ENCODE measurements at places on chromosomes 4 and X.

GRCh38 chr4:83192634-83193033 is 78.1 kb upstream of the PLAC8 start:
- no peak for DNase-seq

DNA sequence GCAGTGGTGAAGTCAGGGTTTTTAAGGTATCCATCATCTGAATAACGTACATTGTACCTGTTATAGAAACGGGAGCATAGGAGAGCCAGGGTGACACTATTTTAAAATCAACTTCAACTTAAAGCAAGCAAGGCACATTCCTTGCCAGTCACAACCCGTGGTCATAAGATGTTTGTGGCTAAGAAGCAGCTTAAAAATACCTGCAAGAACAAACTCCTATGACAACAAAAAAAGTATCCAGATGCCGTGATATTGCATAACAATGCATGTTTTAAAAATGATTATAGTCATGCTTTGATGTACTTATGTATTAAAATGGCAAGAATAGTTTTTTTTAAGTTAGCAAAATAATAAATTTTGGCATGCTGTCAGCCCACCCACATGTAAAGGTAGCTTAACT is 16.5 kb upstream of the SYNPO2 start:
- DNase-seq, result no peak

DNA sequence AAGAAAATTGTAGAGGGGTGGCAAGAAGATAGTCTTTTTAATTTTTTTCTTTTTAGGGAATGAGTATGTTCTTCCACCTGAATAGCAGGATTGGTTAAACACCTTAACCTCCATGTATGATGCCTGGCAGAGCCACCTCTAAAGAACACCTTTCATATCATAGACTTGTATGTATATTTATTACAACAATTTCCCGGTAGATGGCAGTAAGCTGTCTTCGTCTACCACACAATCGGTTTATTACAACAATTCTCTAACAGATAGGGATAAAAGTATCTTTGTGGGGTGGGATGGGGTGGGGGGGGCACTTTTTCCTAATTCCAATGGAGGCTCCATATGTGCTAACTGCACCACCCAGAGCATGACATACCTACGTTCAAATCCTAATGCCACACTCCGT is 255.5 kb downstream of the LDB2 start:
- DNase-seq, result no peak

GRCh38 chr4:38800366-38800765 is 4.2 kb downstream of the TLR1 start:
- no peak for DNase-seq

- no peak for DNase-seq
Observed at GRCh38 chr4:31291238-31291637, 571.1 kb downstream of the PCDH7 start.

DNA sequence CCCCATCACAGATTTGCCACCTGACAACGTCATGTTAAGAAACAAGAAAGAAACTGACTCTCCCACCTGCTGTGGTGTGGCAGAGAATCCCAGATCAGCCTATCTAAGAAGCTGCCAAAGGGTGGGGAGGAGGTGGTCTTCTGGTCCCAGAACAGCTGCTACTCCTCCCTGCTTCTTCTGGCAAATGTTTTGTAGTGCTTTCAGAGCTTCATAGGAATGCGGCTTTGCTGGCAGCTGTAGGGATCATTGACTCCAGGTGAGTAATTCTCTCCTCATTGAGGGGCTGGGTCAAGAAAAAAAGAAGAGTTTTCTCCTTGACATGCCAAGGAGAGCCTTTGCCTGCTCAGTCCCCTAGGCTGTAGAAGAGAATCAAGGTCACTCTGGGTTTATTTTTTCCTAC is 23.3 kb downstream of the NRK start:
- no peak for DNase-seq

- no peak for DNase-seq
Observed at GRCh38 chr4:87056881-87057280, 122.1 kb downstream of the AFF1 start.

GRCh38 chrX:110003167-110004156 is 548 bp downstream of the TMEM164 start:
- no peak for DNase-seq

DNA sequence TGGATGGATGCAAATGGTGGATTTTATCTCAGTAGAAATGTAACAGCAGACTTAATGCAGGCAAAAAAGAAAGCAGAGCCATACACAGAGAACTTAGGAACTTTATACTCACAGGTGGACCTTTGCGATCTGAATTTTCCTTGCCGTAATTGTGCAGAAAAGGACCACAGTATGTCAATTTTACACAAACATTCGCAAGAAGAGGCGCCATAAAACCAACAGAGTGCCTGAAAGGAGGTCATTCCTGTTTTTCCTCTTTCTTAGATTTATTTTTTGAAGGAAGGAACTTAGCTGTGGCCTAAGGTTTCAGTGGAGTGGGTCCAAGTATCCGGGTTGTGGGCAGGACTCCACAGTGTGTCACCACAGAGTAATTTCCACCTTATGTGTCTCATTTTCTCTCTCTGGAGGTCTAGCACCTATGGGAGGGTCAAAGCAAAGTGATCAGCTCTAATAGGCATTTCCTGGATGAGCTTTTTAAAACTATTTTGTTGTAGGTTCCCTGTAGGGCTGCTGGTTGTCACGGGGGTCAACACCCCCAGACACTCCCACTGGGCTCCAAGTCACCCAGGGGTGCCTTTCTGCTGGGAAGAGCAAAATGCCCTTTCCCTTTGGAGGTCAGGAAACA is 24.7 kb upstream of the PBDC1 start:
- DNase-seq, result no peak

DNA sequence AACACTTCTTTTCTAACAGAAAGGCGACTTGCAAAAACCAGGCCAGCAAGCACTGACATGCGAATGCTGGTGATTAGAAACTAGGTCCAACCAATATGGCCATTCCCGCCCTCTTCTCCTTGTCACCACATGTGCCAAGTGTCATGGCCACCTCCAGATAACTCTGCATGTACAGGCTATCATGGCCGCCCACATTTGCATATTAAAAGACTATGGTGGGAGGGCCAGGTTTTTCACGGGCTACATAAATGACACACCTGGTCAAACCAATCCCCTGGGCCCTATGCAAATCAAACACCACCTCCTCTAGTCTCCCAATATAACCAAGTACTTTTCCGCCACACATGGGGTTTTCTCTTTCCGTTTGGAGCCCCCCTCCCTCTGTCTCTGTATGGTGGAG is 40.1 kb downstream of the NUDT11 start:
- DNase-seq, result no peak

- no peak for DNase-seq
Observed at GRCh38 chrX:10756441-10756840, 136.1 kb upstream of the MID1 start.

DNA sequence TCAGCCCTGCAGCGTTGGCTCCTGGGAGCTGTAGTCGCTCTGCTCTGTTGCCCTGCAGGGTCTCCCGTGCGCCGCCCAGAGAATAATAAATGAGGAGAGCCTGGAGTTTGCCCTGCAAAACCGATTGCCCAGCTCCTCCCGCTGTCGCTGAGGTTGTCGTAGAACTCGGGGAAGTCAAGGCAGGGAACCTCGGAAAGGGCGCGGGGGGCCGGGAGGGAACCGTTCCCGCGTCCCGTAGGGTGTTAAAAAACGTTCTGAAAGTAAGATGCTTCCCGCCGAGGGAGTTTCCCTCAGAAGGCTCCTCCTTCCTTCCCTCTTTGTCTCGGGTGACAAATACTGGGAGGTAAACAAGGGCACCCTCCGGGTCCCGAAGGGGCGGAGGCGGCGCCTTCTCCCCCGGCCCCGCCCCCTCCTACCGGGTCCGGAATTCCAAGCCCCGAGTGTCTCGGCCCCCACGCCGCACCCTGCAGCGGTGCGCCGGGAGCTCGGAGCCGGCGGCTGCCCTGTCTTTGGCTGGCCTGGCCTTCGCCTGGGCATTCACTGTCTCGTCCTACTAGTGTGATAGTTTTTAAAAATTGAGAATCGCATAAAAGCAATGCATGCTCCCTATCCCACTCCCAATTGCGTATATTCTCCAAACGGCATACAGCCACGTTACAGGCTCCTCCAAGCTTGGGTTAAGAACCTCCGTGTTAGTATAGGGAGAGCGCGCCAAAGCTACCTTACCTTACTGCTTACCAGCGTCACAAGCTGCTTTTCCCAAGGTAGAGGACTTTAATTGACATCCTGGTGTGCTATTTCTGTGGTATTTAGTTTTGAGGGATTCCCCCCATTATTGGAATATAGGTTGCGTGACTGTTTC is 964 bp upstream of the HMGB2 start:
- no peak for DNase-seq

DNA sequence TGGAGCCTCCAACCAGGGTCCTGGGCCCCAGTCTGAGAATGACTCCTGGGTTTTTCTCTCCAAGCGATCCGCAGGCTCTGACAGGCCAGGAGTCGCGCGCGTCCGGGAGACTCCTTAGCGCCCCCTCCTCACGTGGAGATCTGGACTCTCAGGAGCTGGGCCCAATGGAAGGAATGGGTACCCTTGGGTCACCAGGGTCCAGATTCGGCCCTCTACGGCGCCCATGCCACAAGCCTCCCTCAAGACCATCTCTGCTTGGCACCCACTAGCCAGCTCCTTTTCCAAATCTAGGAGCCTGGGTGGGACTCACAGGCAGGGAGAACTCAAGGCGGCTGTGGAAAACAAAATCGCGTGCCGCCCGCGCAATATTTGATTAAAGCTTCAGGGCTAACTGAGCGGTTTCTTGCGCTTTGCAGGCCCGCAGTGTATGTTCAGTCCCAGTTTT is 7.1 kb downstream of the HAND2 start:
- no peak for DNase-seq

- no peak for DNase-seq
Observed at GRCh38 chr4:18051281-18051680, 29.7 kb upstream of the LCORL start.

GRCh38 chr4:1843852-1844251 is 12.1 kb downstream of the LETM1 start:
- DNase-seq, result no peak

- DNase-seq, result no peak
Observed at GRCh38 chr4:152940461-152940860, 4.3 kb downstream of the FHDC1 start.

DNA sequence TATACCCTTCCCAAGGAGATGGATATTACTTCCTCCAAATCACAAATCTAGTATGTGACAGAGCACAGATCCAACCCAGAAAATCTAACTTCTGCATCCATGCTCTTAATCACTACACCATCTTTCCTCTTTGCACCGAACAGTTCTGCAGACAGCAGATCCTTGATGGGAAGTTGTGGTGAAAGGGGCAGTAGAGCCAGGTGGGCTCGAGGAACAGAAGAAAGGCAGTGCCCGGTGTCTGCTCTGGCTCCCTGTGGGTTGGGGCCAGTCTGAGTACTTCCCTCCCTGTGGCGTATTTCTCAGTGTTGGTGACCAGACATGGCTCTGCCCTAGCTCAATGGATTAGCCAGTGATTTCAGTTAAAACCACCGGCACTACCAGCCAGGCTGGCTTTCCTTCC is 15.3 kb downstream of the HOPX start:
- DNase-seq, result no peak

- no peak for DNase-seq
Observed at GRCh38 chr4:8377103-8378075, 63.1 kb downstream of the ACOX3 start.

- DNase-seq, result no peak
Observed at GRCh38 chrX:129360175-129360574, 163.1 kb downstream of the SMARCA1 start.

DNA sequence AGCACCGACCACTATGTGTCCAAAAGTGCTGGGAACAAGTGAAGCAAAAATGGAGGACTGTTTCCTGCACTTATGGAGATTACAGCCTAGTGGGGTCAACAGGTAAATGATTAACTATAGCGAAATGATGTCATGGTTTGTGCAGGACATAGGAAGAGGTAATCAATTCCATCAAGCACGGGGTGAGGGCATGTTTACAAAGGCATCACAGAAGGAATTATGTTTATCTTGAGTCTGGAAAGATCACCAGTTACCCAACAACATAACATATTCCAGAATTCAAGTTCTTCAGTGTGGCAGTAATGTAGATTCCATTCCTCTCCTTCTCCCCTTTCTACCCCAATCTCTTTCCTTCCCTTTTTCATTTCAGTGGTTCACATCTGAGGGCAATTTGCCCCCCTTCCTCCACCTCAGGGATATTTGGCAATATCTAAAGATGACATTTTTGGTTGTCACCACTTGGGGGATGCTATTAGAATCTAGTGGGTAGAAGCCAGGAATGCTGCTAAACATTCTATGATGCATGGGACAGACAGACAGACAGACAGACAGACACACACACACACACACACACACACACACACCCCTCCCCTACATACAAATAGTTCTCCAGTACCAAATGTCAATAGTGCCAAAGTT is 24.1 kb downstream of the FAM47E start:
- no peak for DNase-seq

DNA sequence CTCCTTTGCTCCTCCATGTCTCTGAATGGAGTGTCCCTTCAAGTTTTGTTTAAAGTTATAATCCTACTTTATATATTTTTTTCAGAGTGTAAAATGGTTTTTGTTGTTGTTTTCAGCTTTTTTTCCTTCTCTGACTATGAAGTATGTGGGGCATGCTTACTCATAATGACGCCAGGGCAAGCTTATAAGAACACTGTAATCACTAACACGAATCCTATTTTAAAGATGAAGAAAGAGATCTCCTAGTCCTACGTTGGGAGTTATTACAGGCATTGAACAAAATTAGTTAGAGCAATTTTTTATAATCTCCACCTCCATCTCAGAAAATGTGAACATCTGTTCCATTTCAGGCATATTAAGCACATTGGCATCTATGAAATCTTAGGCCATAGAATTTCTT is 268.1 kb upstream of the MAGEB2 start:
- DNase-seq, result no peak

DNA sequence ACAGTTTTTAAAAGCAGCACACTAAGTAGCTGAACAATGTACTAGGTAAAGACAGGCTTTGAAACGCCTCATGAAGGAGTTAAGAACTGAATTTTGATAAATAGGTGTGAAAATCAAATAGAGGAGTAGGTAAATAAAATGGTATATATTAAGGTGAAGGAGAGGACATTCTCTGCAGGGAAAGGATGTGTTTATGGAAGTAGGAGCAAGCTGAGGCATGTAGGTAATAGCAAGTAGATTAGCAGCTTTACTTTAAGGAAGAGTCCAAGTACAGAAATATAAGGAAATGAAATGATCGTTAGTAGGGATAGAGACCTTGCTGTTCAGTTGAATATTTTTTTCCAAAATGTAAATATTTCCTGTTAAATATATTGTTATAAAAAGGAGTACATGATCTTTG is 12.5 kb downstream of the METAP1 start:
- DNase-seq, result no peak

DNA sequence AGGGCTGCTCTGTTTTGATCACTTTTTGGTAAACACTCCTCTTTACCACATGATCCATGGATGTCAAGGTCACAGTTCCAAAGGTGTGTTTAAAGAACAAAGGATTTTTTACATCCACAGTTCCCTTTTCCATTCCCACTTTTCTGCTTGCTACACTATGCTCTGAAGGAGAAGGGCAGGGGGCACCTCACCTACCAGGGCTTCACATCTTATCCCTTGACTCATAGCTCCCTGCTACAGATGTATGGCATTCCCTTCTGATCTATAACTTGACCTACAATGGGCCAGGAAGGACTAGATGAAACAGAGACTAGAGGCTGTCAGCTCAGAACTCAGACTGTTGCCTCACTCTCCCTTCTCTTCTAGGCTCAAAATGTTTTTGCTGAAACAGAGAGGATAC is 233.1 kb upstream of the RPS6KA3 start:
- DNase-seq, result no peak
